Stimulated activated CD4-positive, alpha-beta T cell treated with anti-CD3 and anti-CD28 coated beads, Interleukin-1b, Interleukin-23, amount 100 ng/mL, for 48 hours (primary cell): ENCODE measurements at places on chromosomes 3 and 15.

DNA sequence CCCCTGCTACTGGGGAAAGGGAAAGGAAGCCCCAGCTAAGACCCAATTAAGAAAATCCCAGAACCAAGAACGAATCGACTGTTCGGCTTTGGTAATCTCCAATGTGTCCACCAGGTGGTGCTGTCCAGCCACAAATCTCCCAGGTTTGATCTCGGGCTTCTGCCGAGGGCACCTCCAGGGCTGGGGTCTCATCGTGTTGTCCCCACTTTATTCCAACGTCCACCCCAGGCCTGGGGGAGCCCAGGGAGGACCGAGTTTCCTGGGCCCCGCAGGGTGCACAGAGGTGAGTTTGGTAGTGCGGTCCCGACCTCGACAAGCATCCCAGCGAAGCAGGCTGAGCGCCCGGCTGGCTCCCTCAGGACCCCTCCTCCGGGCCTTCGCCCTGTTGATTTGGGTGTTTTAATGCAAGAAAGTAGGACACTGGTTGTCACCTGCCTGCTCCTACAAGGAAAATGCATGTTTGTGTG, 185.1 kb downstream of the GOLGA6L6 start:
- peak; percentile 82 for DNase-seq

GRCh38 chr3:58861551-58861950, 188.3 kb downstream of the CFAP20DC start:
- no peak for DNase-seq

DNA sequence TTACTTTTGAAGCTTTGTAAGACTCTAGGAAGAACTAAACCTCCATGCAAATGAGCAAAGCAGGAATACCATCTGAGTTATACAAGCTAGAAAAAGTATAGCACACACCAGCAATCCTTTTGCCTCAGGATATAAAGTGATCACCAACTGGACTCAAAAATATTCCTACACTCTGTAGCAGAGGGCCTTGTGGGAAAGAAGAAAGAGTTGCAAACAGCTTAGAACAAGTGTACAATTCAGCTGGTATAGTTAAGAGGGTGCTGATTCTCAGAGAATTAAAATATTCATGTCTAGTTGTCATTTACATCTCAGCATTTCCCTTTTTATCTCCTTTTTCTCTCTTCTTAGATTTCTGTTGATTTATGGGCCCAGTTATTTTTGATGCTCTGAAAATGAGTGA, 248.4 kb downstream of the GAP43 start:
- DNase-seq = no peak

DNA sequence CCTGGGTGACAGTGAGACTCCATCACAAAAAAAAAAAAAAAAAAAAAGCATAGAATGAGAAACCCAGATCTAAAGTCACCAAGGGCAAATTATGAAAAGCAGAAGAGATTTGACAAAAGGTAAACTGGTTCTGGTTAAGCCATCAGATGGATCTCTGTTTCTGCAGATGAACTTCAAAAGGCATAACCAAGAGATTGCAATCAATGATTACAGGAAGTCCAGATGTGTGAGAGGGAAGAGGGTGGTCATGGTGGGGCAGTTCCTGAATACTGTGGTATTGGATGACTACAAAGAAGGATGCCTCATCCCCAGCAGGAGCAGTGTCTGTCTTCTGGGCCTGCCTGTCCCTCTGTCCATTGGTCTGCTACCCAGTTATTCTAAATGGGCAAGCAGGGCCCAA, 3.8 kb downstream of the P4HTM start:
- DNase-seq = no peak

DNA sequence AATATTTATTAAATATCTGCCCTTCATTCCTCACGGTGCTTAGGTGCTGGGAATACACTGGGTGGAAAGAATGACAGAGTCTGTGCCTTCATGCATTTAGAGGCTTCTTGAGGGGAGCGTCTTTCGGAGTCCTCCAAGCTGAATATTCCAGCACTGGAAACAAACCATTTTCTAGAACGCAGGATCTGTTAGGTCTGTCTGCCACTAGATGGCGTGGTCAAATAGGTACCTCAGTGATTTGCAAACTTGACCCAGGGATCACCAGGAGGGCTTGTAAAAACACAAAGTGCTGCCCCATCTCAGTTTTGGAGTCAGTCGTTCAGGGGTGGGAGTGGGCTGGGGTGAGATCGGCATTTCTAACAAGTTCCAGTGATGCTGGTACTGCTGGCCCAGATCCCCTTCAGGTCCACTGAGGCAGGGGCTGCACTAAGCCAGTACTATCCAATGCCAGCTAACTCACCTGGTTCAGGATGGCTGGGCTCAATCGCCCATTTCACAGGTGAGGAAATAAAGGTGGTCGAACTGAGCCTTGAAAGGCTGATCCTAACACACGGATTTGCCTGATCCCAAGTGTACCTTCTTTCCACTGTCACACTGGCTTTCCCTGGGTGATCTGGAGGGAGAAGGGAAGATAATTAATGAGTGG, 14.8 kb downstream of the ARNT2 start:
- no peak for DNase-seq

DNA sequence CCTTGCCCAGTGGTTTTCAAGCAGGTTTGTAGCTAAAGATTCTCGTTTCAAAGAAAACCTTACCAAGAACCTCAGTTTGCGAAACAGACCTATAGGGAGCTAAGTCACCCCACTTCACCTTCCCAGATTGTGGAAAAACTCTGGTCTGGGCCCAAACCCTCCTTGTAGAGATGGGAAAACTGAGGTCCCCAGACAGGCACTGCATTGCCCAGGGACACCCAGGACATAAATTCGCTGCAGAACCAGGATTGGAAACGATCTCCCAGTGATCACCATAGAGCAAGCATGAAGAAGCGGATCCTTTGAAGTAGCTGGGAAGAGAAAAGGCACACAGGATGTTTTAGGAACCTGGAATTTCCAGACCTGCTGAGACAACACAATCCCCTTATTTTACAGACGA, 85.6 kb upstream of the PIAS1 start:
- no peak for DNase-seq

GRCh38 chr3:14688525-14688924, 13.6 kb downstream of the C3orf20 start:
- DNase-seq = no peak

DNA sequence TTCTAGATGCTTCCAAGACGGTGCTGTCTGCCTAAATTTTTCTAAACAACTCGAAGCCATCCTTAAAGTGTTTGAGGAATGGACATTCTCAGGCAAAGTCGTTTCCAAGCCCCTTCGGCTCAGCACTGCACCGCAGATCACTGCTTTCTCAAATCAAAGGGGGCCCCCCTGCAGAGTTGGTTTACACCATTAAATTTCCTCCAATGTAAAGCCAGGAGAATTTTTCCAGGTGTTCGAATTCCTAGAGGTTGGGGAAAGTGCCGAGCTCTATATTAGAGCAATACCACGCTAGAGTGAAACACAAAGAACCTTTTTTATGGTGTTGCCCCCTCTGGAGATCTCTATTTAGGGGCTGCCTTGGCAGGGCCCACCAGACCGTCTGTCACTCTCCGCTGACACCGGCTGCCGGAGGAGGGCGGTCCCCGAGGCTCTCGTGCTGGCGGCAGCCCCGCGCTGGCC, 277.9 kb upstream of the NR2F2 start:
- DNase-seq = no peak

DNA sequence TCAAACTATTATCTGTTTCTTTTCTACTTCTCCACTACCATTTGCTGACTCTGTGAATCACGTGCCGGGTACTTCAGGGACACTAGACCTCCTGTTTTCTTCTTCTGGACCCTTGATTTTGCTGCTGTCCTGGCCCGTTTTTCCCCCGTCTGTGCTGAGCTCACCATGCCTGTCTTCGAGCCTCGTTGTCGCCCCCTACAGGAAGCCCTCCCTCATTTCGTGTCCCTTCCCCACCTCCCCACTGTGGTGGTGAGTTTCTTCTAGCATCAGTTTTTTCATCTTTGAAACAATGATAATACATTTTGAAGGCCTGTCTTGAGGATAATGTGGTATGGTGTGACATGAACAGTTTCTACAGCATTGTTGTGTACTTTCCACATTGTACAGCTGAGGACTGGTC, 12.8 kb downstream of the GABRG3 start:
- DNase-seq = no peak

DNA sequence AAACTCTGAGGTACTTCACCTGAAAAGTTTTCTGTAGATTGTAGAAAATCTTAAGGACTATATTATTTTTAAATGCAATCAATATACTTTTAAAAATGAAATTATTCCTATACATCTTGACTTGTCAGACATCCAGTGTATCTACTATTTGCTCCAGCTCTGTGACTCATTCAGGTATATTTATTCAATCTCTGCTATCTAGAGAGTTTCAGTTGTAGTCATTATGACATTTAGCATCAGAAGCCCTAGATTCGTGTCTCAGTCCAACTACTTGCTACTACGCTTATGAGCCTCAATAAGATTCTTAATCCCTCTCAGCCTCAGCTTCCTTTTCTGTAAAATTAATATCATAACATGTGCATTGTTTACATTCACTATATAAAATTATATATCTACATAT, 22.3 kb upstream of the EIF1B start:
- DNase-seq = no peak

DNA sequence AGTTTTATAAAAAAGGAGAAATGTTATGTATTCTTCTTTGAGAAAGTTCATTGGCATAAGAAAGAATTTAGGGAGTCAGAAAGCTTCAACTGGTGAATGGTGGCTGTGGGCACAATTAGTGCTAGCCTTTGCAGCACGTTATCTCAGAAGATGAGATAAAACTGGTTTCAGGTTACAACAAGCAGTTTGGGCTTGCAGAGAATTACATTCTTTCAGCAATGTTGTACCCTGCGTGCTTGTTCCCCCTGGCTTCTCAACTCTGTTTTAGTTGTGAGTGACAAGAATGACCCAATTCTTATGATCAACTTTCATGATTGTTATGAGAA, 31.6 kb upstream of the ACP3 start:
- DNase-seq = no peak
